Pulmonary artery endothelial cell (primary cell): ENCODE measurements at places on chromosomes 11 and 22. TPM values are rescaled to one million over a fixed set of nuclear protein-coding genes. Genes with fewer than 3 reads are reported as not detected.

The SLC22A12 gene
- not detected in 2 replicates for total RNA-seq

The OR6T1 gene
- total RNA-seq = not detected in 2 replicates

The TRPM5 gene
- total RNA-seq = not detected in 2 replicates

The CARS1 gene
- 49.8 and 67.5 TPM in 2 replicates for total RNA-seq

The SLC17A6 gene
- not detected in 2 replicates for total RNA-seq

The FXYD2 gene
- 0.13 and 0.32 TPM in 2 replicates for total RNA-seq

The C11orf87 gene
- not detected in 2 replicates for total RNA-seq

The UVRAG gene
- 67.2 and 68.0 TPM in 2 replicates for total RNA-seq

The OR5P2 gene
- total RNA-seq = not detected in 2 replicates

The NELL1 gene
- not detected in 2 replicates for total RNA-seq

The MMP13 gene
- not detected in 2 replicates for total RNA-seq

The LYVE1 gene
- total RNA-seq = 0.81 and 2.2 TPM in 2 replicates

The DCHS1 gene
- 41.7 and 47.4 TPM in 2 replicates for total RNA-seq

The ACTN3 gene
- total RNA-seq = 0.07 TPM in 2 replicates

The OR8D4 gene
- total RNA-seq = 0.04 TPM in 1 of 2 replicates, not detected in the other

The AAMDC gene
- total RNA-seq = 51.1 and 65.3 TPM in 2 replicates

The SPCS2 gene
- total RNA-seq = 16.4 and 43.1 TPM in 2 replicates

The TRIM49 gene
- not detected in 2 replicates for total RNA-seq
